ENCODE measurements at places on chromosomes 2 and 18. TPM values are rescaled to one million over a fixed set of nuclear protein-coding genes. Genes with fewer than 3 reads are reported as not detected.

Gene MREG
- polyA plus RNA-seq: 1.6 TPM

Gene CTAGE1
- not detected for polyA plus RNA-seq

Gene ONECUT2
- polyA plus RNA-seq: 0.59 TPM

Gene OSR1
- 17.3 TPM for polyA plus RNA-seq

Gene TSHZ1
- polyA plus RNA-seq: 20.8 TPM

Gene AGXT
- polyA plus RNA-seq: not detected

Gene ZNF804A
- 0.26 TPM for polyA plus RNA-seq

Gene CLEC4F
- 0.33 TPM for polyA plus RNA-seq

Gene PRKAG3
- 9.4 TPM for polyA plus RNA-seq

Gene BARD1
- 9.3 TPM for polyA plus RNA-seq

Gene NT5C1B
- polyA plus RNA-seq: 0.22 TPM

Gene UGT1A10
- polyA plus RNA-seq: not detected

Gene TPGS2
- 41.4 TPM for polyA plus RNA-seq

Gene EML6
- polyA plus RNA-seq: 31.9 TPM

Gene MARCO
- 1.7 TPM for polyA plus RNA-seq

Gene NOL4
- 0.18 TPM for polyA plus RNA-seq

Gene SEPTIN10
- 81.9 TPM for polyA plus RNA-seq

Gene C2orf92
- 31.4 TPM for polyA plus RNA-seq

DNA sequence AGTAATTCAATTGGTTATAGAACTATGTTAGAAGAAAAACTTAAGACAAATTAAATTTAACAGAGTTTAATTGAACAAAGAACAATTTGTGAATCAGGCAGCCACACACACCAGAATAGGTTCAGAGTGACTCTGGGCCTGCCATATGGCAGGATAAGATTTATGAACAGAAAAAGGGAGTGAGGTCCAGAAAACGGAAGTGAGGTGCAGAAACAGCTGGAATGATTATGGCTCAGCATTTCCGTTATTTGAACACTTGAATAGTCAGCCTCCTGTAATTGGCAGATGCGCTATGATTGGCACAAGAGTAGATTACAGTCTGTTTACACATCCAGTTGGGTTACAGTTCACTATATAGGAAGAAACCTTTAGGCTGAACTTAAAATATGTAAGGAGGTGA lies 99.0 kb downstream of the MBD2 start:
- no peak for DNase-seq

DNA sequence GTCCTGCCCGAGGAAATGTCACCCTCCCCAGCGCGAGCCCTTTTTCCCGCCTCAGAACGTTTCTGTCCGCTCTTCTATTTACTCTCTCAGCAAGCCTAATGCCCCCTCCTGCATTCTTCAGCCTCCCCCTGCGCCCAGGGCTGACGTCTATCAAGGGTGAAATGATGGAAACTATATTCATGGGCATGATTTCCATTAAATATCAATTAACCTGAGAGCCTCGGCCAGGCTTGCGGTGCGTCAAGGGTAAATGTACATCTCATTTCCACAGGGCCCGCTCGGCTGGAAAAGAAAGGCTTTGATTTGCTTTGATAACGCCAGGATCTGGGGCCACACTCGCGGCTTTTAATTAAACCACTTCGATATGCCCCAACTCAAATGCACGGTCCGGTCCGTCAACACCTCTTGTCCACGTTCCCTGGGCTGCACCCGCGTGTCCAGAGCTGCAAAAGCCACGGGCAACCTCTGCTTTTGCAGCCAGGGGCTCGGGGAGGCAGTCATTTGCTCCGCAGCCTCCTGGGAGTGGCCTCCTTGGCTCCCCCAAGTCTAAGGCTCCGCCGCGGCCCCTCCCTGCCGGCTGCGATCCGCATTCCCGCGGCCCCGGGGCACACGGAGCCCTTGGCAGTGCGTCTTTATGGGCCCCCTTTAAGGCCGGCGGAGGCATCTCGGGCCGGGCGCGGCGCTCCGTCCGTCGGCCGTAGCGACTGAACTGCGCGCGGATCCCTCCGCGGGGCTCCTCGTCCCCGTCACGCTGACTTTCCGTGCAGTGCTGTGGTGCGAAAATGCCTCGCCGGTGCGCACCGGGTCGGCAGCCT lies at the start of gene HOXD8:
Gene HOXD8 (plus strand): TSS at position 724 of the 815 bp plus-strand sequence. CDS start 662 bp downstream, outside the sequence.
- peak; percentile 89 for DNase-seq

GRCh38 chr2:164190700-164191099 lies 430.6 kb downstream of the GRB14 start:
- DNase-seq: no peak

DNA sequence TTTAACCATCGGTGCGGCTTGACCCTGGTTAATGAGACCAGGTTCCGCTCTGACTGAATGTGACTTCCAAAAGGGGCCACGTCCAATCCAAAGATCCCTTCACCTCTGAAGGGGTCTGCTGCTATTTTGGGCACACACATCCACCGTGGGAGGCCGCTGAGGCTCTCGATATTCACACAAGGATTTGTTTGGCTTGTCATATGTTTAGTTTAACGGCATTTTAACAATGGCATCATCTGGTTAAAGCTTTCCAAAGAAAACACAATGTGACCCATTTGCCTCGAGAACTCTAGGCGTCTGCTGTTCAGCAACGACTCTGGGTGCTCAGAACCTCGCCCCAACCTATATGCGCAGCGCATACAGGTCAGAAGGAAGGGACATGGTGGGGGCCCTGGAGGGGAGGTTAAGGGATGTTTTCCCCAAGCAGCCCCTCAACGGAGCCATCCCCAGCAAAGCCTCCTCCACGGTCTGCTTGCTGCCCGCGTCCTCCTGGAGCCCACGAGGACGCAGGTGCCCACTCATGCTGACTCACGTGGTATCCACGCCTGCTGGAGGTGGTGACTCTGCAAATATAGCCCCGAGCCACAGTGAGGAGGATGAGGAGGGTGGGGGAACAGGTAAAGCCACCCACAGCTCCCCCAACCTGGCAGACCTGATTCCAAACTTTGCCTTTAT lies 260.3 kb downstream of the HDAC4 start:
- no peak for DNase-seq

- DNase-seq: no peak
Observed at GRCh38 chr2:156170929-156171328, 161.6 kb downstream of the NR4A2 start.

- no peak for DNase-seq
Observed at GRCh38 chr2:42045352-42045751, 2.5 kb upstream of the PKDCC start.

- no peak for DNase-seq
Observed at GRCh38 chr2:215651412-215651811, 215.5 kb upstream of the FN1 start.

DNA sequence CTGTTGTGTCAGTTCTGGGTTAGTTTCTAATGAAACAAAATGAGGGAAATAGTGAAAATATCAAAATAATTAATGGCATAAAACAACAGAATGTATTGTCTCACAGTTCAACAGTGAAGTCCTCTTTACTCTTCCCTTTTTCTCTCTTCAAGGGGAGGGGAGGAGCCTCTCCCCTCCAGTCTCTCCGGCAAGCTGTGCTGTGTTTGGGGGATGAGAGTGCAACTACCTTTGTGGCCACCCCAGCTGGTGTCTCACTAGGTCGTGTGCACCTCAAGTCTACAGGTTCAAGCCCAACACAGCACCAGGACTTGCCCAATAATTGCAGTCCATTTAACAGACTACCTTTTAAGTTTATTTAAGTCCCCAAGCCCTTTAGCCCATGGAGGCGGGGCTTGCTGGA lies 271.7 kb upstream of the DOK6 start:
- peak; percentile 5 for DNase-seq

DNA sequence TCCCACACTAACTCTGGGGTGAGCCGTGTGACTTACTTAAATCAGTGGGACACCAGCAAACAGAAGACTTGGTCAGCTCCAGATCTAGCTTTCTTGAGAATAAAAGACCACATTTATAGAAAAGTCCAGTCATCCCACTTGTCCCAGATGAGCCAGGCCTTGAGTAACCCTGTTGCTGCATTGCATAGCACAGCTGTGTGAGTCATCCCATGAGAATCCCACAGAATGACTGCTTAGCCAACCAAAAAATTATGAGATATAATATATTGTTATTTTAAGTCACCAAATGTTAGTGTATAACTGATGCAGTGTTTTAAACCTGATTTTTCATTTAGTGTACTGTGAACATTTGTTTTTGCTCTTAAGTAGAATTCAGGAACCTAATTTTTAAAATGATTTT lies 94.2 kb upstream of the FSHR start:
- peak; percentile 26 for DNase-seq

DNA sequence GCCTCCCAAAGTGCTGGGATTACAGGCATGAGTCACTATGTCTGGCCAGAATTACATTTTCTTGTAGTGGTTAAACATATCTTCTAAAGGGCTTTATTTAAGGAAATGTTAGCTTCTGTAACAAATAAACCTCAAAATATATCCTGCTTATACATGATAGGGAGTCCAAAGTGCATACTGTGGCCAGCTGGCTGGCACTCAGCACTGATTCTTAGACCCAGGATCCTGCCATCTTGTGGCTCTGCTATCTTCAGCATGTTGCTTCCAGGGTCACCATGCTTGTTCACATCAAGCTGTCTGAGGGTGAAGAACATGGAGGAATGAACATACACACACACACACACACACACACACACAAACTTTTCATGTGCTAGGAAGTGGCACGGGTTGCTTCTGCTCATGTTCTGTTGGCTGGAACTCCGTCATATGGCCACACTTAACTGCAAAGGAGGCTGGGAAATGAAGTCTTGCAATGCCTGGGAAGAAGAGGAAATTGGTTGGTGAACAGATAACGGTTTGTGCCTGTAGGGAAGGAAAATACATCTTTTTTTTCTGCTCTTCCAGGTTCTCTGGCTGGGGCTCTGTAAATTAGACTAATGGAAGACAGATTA lies 40.0 kb downstream of the NPPC start:
- no peak for DNase-seq

DNA sequence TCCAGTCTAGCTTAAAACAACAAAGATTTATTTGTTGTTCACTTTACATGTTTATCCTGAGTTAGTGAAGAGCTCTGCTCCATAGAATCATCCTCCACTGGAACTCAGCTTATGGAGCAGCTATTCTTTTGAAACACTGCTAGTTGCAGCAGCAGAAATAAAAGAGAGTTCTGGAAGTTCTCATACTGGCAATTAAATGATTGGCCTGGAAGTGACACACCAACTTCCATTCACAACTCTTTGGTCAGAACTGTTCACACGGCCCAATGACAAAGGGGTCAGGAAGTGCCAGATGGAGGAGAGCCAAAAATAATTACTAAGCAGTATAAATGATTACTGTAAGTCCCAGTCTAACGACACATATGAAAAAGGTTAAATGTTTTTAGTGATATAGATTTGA lies 39.1 kb downstream of the FBXO11 start:
- peak; percentile 24 for DNase-seq

DNA sequence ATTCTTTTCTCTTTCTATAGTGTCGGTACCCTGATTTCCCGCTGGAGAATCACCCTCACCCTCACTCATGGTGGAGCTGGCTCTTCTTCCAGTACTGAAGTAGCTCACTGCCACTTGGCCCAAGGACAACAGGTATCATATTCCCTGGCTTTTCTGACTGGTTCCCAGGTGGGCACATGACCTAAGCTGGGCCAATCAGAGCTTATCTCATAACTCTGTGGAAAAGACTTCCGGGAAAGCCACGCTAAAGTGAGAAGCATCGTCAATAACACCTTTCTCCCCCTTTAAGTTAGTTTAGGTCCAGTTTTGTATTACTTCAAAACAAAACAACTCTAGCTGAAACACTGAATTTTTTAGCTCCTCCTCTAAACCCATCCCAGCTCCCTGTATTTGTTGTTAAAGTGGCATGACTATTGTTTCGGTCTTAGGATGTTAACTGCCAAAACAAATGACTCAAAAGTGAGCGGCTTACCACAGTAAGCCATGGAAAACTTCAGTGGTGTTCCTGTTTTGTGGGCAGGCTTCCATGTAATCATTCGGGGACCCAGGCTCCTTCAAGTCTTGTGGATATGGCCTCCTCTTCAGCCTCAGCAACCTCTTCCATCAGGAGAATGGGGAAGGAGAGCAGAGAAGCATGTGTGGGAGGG lies 137.4 kb upstream of the DLX2 start:
- DNase-seq: no peak

DNA sequence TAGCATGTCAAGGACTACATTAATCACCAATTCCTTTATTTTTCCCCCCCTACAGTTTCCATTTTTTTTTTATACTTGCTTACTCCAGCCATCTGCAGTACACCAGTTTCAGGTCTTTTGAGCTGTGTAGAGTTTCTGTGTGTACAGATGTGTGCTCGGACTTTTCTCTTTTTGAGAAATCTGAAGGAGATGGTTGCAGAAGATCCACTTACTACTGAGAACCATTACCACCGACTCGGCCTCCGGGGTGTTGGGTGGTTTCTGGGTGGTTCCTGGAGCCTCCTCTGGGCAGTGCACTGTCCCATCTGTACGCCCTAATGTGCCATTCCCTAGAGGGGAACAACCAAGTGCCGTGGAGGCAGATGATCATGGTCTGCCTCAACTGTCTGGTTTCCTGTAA lies 15.4 kb upstream of the LYPD6B start:
- DNase-seq: no peak

DNA sequence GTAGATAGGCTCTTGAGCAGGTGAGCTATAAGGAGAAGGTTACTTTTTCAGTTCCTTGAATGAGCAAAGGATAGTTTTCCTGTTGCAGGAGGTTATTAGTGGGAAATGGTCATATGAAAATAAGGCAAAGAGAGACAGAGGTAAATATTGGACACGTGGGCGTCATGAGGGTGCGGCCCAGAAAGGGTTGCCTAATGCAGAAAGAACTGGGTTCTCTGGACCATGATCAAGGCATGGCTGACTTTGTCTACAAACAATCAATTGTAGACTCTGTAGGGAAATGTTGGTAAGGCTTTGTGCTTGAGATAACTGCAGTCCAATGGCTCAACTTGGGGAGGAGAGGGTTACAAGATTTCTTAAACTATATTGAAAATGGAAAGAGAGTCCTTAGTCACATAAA lies 585.8 kb downstream of the BCL11A start:
- DNase-seq: no peak

GRCh38 chr2:203705178-203705577 lies 1.3 kb upstream of the CD28 start:
- no peak for DNase-seq

GRCh38 chr2:240840435-240841060 lies 20.5 kb upstream of the KIF1A start:
- DNase-seq: peak; percentile 74

- no peak for DNase-seq
Observed at GRCh38 chr18:74528913-74529312, 5.4 kb upstream of the CNDP1 start.

- no peak for DNase-seq
Observed at GRCh38 chr2:132703396-132703795, 33.4 kb upstream of the LYPD1 start.

GRCh38 chr2:99238599-99238998 lies 16.9 kb downstream of the LYG2 start:
- DNase-seq: no peak

DNA sequence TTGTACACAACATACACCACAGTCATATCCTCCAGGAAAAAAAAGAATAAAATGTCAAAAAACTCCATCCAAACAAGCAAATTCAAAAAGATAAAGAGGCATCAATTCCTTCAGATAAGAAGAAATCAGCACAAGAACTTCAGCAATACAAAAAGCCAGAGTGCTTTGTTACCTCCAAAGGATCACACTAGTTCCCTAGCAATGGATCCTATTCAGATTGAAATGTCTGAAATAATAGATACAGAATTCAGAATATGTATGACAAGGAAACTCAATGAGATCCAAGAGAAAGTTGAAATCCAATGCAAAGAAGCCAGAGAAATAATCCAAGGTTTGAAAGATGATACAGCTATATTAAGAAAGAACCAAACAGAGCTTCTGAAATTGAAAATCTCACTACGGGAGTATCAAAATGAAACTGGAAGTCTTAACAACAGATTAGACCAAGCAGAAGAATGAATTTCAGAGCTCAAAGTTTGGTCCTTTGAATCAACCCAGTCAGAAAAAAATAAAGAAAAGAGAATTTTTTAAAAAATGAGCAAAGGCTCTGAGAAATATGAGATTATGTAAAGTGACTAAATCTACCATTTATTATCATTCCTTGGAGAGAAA lies 80.6 kb downstream of the TRABD2A start:
- no peak for DNase-seq
